HS-27A (cell line): ENCODE measurements at places on chromosomes 5 and 9.
A peak's percentile ranks its signal among the peaks of the same experiment; 100 is the strongest.

GRCh38 chr5:125326150-125326510 is 579.7 kb upstream of the ZNF608 start:
- DNase-seq, result peak; percentile 45

DNA sequence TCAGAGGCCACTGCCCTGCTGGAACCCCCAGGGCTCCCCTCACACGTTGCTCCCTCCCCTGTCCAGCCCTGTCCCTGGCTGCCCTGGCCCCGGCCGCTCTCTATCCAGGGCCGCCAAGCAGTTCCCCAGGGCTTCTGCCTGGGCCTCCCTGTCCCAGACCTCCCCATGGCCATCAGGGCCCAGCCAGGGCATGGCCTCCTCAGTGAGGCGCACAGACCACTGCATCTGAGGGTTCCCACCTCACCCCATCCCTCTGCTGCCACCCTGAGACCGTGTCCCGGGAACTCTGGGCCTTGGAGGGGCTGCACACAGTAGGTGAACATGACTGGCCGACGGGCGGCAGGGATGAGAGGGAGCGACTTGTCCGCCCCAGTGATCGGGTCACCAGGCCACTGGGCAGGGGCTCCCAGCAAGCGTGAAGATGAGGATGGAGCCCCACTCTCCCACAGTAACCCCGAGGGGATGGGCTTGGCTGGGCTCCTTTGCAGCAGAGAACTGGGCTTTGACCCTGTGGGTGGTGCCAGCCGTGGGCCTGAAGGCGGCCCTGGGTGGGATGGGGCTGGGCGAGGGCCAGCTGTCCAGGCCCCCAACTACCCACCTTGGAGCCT is 108.4 kb upstream of the SARDH start:
- no peak for DNase-seq

DNA sequence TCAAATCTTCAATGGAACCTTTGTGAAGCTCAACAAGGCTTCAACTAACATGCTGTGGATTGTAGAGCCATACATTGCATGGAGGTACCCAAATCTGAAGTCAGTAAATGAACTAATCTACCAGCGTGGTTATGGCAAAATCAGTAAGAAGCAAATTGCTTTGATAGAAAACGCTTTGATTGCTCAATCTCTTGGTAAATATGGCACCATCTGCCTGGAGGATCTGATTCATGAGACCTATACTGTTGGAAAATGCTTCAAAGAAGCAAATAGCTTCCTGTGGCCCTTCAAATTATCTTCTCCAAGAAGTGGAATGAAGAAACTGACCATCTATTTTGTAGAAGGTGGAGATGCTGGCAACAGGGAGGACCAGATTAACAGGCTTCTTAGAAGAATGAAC is 54.7 kb upstream of the TTC39B start:
- DNase-seq, result no peak

GRCh38 chr9:86893811-86894490 is 53.4 kb downstream of the GAS1 start:
- DNase-seq, result no peak

- DNase-seq, result no peak
Measured at GRCh38 chr9:29039258-29039657, 1466.0 kb upstream of the C9orf72 start.

DNA sequence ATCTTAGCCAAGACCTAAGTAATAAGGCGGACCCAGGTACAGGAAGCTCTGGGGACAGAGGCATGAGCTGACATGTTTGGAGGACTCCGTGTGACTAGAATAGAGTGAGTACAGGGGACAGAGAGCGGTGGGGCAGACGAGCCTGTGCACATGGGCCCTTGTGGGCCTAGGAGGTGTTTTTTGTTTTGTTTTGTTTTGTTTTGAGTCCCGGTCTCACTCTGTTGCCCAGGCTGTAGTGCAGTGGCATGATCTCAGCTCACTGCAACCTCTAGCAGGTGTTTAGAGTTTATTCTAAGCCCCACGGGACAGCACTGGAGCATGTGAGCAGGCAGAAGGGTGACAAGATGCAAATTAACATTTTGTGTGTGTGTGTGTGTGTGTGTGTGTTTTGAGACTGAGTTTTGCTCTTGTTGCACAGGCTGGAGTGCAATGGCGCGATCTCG is 3.1 kb upstream of the EEIG1 start:
- DNase-seq, result no peak

- DNase-seq, result no peak
Measured at GRCh38 chr9:33332011-33332410, 41.7 kb downstream of the NFX1 start.

DNA sequence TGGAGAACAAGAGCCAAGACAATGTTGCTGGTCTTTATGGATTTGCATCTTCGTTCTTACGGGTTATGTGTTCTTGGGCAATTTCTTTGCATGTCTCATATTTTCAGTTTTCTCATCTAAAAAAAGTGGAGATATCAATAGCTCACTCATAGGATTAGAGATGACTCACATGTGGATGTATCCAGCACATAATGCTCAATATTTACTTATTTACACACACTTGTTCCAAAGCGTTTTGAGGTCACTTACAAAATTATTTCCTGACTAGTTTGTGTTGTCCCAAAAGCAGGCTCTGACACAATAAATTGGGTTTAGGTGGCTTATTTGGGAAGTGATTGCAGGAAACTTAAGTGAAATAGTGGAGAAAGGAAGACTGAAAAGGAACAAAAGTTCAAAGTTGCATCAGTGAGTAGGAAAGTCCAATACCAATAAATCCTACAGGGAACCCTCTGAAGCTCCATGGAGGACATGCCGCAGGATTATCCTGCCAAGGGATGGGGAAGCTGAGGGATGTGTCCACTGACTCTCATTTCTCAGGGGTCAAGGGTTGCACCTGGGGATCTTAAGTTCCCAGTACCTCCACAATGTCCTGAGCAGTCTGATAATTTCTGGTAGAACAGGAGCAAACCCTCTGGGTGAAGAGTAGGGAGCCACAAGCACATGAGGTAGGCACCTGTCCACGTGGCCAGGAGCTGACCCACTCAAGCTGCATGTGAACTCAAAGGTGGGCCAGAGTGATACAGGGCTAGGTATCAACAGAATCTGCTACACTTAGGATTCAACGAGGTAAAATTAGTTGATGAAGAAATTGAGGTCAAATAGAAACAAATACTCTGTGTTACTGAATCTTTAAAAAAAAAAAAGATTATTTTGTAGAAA is 37.4 kb upstream of the SLC44A1 start:
- no peak for DNase-seq

DNA sequence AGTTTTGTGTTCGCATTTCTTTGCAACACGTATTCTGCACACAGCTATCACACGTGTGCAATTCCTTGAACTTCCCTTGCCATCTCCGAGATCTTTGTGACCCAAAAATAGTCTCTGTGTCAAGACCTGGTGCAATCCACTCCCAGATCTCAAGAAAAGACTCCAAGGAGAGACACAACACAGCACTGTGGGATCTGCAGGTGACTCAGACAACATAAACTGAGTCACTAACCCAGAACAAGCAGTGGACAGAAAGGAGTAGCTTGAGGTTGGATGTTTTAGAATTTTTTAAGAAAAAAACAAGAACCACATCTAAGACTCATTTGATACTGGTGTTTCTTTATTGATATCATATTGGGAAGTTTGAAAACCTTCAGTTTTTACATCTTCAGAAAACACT is 396.9 kb downstream of the AGTPBP1 start:
- DNase-seq, result no peak

DNA sequence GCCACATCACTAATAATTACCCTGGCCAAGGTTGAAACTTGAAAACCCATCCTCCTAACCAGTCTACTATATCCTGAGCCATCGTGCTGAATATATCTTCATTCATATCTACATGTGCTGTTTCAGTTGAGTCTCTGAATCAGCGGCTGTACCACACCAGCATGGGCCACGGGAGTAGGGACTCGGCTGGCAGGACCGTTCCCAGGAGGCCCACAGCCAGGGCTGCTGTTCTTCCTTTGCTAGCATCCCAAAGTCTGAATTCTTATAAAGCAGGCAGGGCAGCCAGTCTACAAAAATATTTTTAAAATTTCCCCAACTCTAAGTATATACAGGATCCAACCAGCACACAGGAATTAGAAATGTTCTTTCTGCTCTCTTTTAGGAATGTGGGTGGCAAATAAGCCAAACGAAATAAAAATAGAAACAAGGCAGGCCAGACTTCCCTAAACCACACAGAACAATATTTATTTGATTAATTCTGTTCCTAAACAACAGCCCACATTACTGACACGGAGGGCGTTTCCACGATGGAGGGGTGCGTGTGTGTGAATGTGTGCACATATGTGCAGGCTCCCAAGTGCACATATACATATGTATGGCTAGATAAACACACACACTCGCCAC is 42.8 kb upstream of the EQTN start:
- DNase-seq, result no peak

- DNase-seq, result no peak
Measured at GRCh38 chr5:123000731-123001130, 35.8 kb downstream of the PPIC start.

DNA sequence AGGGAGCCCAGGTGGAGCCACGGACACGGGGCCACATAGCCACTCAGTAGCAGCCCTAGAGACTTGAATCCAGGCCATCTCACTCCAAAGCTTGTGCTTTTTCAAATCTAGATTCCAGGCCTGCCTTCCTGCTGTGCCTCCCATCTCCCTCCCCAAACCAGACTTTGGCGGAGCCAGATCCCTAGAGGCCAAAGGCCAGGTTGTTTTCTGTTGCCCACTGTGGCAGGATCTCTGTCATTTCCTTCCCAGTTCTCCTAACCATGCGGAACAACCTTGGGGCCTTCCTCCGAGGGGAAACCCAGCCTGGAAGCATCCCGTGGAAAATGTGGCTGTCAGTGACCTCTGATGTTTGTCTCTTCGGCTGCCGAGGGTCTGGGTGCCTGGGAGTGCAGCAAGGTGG is 16.4 kb upstream of the RPS14 start:
- no peak for DNase-seq

- DNase-seq, result no peak
Measured at GRCh38 chr9:123058834-123059233, 25.4 kb downstream of the GPR21 start.

GRCh38 chr9:91403665-91404543 is 19.7 kb downstream of the NFIL3 start:
- no peak for DNase-seq

- no peak for DNase-seq
Measured at GRCh38 chr5:3736926-3737325, 141.3 kb downstream of the IRX1 start.

GRCh38 chr9:10548348-10548747 is 64.5 kb downstream of the PTPRD start:
- no peak for DNase-seq

GRCh38 chr5:148993283-148993936 is 69.5 kb downstream of the SH3TC2 start:
- no peak for DNase-seq

DNA sequence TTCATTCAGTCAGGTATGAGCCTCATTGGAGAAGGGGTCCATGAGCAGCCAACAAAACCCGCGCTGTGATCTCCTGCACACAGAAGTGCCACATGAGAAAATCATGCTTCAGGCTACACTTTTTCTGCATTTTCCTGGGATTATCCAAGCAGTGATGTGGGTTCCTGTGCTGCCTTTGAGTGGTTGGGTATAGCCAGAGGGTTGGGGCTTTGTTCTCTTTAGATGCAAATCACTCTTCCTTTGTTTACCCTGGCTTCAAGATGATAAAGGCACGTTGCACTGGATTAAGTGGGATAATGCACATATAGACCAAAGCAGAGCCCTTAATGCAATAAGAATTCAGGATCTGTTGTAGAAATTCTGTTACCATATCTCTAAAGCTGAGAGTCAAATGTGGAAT is 18.7 kb downstream of the ECM2 start:
- no peak for DNase-seq

GRCh38 chr5:95731571-95732554 is 727 bp downstream of the RHOBTB3 start:
- no peak for DNase-seq

- no peak for DNase-seq
Measured at GRCh38 chr9:95438561-95439357, 78.0 kb downstream of the PTCH1 start.

DNA sequence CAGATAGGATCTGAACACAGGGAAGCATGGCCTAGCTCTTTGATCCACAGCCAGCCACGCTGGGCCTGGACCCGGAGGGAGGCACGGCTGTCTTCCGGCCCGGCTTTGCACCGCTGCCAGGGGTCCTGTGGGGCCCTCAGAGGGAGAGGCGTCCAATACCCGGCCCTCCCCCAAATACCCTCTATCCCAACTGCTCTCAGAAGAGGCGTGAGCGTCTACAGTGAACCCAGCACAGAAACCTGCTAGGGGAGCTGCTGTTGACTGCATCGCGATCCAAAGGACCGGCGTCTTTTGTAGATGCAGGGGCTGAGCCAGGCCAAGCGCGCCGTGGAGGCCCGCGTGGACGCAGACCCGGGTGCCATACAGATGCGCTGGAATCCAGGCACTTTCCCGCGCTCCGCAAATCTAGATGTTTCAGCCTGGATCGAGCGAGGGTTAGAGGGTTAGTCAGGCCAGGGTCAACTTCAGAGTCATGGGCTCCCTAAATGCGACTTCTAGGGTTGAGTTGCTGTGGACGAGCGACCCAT is 1.1 kb upstream of the TCF7 start:
- DNase-seq, result no peak

DNA sequence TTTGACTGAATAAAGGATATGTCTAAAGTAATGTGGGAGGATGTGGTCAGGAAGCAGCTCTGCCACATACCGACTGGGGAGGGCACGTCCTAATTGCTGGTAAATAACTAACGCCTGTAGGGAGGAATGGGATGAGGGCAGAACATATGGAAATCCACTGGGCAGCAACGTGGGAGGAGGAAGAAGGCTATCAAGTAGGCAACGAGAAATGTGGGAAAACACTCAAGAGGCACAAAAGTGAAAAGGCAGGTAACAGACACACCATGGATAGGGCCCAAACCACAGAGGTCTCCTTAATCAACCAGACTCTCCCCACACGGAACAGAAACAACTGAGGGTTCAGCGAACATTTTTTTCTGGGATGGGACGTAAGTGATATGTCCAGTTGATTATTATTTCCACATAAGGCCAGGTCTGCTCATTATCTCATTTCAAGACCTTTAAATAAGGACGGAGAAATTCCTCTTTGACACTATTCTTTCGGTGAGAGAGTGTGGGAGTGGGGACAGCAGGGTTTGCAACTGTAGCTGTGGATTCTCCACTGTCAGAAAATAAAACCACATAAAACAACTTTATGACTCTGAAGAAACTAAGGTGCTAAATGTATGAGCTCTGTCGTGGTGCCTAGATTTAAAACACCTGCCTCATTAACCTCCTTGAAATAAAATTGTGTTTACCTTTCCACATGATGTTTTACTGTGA is 17.0 kb downstream of the IARS1 start:
- DNase-seq, result no peak

DNA sequence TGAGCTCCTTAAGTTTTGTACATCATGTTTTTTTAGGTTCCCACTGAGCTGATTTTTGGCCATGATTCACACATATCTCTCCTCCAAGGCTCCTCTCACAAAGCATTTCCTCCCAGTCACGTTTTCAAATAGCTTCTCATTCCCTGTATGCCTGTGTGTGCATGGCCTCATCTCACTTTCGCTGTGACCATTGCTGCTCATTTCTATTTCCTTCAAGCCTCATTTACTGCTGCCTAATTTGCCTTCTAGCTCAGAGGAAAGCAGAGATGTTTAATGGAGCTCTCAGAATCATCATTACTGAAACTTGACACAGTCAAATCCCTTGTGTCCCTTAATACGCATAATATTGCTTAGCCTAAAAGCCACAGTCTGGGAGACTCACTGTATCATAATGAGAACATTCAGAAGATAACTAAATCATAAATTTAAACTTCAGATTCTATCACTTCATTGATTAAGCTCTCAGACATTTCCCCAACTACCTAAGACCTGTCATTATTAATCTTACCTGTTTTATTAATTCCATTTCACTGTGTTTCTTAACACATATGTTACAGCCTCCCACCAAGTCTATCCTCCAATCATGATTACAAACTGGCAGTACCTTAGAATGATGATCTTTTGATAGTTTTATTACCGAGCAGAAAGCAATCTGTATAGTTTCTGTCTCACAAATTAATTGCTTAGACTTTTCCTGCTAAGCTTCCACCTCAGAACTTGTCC is 278.3 kb upstream of the PTGER4 start:
- no peak for DNase-seq
